NCI-H2171 treated with DMSO at 0.1 percent for 48 hours (cell line): ENCODE measurements at places on chromosomes 4 and X.

DNA sequence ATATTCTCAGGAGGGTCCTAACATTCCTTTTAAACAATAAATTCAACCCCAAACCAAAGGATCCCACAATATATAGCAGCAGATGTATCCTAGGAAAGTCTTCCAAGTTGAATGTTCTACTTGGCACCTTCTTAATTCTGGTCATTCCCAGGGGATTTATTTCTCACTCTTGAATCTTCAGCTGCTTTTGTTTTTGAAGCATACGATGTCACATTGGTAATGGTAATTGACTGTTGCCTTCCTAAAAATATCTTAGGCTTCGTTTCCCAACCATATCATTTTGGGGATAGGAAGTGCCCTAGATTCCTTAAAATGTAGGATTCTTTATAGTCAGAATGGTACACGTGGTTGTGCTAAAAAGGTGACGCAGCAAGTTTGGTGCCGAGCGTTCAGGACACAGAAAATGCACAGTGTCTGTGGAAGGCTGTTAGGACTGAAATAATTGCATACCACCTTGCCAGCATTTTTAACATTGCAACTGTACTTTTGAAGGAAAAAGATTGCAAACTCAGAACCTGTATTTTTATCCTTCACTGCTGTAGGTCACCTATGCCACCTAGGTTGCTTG is 8.1 kb downstream of the SNX25 start:
- no peak for DNase-seq

GRCh38 chr4:28639747-28640146 is 1779.1 kb downstream of the STIM2 start:
- no peak for DNase-seq

GRCh38 chr4:188551156-188551555 is 411.9 kb downstream of the TRIML1 start:
- DNase-seq = no peak

DNA sequence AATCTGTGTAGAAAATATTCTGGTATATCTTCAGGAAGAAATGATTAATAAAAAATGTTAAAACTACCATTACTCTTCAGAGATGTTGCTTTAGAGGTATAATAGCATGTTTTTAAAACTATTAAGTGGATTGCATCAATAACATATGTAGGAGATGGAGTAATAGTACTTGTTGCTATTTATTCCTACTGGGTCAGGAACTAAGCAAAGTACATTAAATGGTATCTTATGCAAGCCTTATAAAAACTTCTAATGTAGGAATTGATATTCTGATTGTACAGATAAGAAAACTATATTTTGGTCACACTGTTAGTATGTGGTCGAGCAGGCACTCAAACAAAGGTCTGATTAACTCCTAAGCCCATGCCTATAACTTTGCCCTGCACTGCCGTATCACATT is 31.4 kb upstream of the PDLIM5 start:
- DNase-seq = no peak

- no peak for DNase-seq
These were observed 7.0 kb upstream of the AKAP17A start for GRCh38 chrX:1584237-1585011.

- DNase-seq = no peak
These were observed 90.0 kb downstream of the GATB start for GRCh38 chr4:151670843-151671242.

DNA sequence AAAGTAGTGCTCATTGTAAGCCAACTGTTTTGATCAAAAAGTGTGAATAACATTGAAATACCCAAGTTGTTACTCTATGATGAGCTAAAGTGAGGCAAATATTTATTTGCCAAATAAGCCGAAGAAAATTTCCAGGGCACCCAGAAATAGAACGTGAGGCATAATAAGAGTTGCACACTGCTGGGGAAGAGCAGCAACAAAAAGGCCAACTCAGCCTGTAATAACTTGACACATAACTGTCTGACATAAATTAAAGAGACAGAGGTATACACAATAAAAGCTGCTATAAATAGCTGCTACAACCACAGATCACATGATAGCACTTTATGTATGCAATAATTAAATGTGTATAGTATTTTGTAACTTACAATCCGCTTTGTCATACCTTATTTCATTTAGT is 2.0 kb upstream of the ABCB7 start:
- no peak for DNase-seq

DNA sequence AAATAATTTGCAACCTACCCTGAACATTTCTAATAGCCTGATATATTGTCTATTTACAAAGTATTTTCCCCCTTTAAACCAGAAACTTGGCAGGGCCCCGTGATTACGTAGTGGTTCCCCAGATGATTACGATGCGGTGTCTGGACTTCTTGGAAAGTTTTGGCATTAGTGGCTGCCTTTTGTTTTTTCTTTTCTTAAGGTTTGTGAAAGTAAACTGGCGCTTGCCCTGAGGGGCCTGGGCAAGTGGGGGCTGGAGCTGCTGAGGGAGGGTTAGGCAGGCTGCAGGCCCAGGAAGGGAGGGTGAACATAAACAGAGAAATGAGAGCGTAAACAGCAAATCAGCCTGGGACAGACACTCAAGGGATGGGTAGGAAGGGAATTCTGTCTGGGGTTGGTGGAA is 123.6 kb upstream of the MSX1 start:
- no peak for DNase-seq

- DNase-seq = no peak
These were observed 37.0 kb downstream of the GUCY1A1 start for GRCh38 chr4:155703486-155704247.

- DNase-seq = no peak
These were observed 204.8 kb upstream of the NUDT6 start for GRCh38 chr4:123127218-123127617.

- DNase-seq = no peak
These were observed 12.1 kb upstream of the TCEAL4 start for GRCh38 chrX:103573202-103573601.

- no peak for DNase-seq
These were observed at the start of gene KLHL34 for GRCh38 chrX:21658152-21658737. Gene KLHL34, minus strand, starts transcription at chrX:21658330. Its CDS starts 542 bp downstream, at chrX:21657788.

DNA sequence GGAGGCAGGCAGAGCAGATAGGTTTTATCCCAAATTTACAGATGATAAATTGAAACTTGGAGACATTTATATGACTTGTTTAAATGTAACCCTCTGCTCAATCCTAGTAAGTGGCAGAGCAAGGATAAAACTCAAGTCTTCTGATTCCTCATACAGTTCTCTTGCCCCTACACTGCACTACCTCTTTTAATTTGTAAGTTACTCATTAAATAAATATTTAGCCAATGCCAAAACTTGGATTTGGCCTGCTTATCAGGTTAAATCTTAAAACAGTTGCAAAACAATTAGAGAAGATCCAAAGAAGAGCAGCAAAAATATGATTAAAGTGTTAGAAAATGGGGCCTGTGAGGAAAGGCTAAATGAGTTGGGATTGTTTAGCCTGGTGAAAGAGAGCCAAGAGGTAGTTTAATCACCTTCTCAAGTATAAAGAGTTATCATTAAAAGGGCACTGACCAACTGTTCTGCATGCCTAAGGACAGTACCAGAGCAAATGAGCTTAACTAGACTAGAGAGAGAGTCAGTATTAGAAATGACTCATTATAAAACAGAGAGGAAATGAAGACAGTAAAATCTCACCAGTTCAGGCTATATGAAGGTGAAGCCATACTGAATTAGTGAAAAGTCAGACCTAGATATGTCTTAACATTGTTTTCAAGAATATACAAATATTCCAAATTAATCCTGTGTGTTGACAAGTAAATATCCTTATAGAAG is 146.3 kb downstream of the GRIA3 start:
- no peak for DNase-seq

DNA sequence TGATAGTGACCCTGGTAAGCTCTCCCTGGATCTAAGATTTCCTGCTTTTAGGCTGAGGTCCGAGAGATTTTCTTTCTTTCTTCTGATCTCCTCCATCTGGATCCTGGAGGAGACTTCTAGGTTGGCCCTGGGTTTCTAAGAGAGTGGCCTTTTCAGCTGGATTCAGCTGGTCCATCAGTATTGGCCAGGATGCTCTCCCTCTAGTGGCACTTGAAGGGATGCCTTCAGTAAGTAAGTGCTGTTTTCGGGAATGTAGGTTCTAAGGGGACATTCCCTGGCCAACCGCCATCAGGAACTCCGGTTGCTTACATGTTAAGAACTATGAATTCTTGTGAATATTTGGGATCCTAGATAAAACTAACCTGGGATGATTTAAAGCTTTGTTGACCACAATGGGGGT is 56.9 kb downstream of the SERTM2 start:
- peak; percentile 8 for DNase-seq

DNA sequence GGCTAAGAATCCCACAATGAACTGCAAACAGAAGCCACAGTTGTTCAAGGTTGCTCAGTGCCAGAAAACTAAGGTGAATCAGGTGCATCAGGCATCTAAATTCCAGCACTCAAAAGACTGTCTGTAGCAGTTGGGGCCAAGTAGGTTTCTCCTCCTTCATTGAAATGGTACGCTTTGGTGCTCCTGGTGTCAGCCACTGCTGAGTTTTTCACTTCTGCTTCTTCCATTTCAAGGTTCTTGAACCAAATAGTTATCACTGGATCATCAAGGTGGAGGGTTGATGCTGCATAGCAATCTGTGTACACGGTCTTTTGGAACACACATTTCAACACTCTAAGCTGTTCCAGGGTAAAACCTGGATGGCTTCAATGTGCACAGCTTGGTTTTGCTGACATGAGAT is 74.4 kb downstream of the TMA16 start:
- DNase-seq = no peak

DNA sequence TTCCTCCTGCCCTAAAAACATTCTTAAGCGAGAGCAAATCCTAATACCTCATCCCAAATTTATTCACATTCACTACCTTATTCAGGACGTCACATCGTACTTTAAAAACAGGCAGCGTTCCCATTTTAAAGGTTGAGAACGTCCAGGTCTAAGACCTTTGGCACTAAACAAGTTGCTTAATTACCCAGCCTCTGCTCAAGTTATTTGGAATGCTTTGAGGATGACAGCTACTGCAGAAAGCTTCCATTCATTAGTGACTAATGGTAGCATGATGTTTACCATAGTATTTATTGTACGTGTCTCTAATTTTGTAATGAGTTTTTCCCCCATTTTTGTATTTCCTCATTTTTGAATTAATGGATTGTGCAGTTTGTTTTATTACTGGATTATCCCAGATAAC is 1.5 kb downstream of the USP38 start:
- DNase-seq = no peak

DNA sequence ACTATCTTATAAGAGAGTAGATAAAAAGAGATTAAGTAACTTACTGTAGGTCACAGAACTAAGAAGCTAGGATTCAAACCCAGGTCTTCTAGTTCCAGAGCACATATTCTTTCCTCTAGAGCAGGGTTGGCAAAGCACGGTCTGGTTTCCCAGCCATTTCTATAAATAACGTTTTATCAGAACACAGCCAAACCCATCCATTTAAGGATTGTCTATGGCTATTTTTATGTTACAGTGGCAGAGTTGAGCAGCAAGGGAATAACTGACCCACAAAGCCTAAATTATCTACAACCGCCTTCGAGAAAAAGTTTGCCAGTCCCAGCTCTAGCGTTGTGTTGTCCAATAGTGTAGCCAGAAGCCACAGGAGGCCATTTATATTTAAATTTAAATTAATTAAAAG is 7.5 kb downstream of the TMEM144 start:
- DNase-seq = no peak
